Osteoblast (primary cell): ENCODE measurements at places on chromosomes 4 and X. TPM values are rescaled to one million over a fixed set of nuclear protein-coding genes. Genes with fewer than 3 reads are reported as not detected.

DNA sequence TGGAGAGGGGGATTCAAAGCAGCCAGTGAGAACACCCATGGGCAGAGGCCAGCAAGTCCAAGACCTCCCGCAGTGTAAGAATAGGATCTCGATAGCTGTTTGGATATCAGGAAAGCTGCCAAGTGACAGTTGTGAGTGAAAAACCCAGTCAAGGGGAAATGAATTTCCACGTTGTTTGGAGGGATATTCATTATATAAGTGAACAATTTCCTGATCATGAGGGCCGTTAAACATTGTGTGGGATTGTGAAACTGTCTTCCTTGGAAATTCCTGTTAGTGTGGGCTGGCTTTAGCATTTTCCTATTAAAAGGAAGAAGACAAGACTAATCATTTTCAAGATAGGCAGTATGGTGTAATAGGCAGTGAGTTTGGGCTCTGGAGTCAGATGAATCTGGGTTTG is 15.0 kb downstream of the CLDN2 start:
- no peak overlapping the region for H3K4me3 ChIP-seq
- peaks cover 15% of the 10 kb centered on the region for H3K27me3 ChIP-seq
- DNase-seq = no peak
- H3K36me3 ChIP-seq = no peaks in the 10 kb centered on the region
- no peak overlapping the region for H3K27ac ChIP-seq

GRCh38 chrX:9312922-9313867 is 151.7 kb upstream of the TBL1X start:
- no peaks in the 10 kb centered on the region for H3K36me3 ChIP-seq
- H3K4me3 ChIP-seq = no peak overlapping the region
- no peak for DNase-seq
- H3K27me3 ChIP-seq = no peaks in the 10 kb centered on the region

- no peak overlapping the region for H3K27ac ChIP-seq
- H3K4me3 ChIP-seq = no peak overlapping the region
- no peaks in the 10 kb centered on the region for H3K4me1 ChIP-seq
- H3K27me3 ChIP-seq = no peaks in the 10 kb centered on the region
Observed at GRCh38 chr4:105327222-105327621, 146.6 kb downstream of the PPA2 start.

- H3K4me1 ChIP-seq = no peaks in the 10 kb centered on the region
- H3K36me3 ChIP-seq = no peaks in the 10 kb centered on the region
- no peak for DNase-seq
- no peak overlapping the region for H3K4me3 ChIP-seq
- H3K27me3 ChIP-seq = peaks cover 2% of the 10 kb centered on the region
Observed at GRCh38 chr4:123345935-123346300, 50.7 kb upstream of the SPRY1 start.

DNA sequence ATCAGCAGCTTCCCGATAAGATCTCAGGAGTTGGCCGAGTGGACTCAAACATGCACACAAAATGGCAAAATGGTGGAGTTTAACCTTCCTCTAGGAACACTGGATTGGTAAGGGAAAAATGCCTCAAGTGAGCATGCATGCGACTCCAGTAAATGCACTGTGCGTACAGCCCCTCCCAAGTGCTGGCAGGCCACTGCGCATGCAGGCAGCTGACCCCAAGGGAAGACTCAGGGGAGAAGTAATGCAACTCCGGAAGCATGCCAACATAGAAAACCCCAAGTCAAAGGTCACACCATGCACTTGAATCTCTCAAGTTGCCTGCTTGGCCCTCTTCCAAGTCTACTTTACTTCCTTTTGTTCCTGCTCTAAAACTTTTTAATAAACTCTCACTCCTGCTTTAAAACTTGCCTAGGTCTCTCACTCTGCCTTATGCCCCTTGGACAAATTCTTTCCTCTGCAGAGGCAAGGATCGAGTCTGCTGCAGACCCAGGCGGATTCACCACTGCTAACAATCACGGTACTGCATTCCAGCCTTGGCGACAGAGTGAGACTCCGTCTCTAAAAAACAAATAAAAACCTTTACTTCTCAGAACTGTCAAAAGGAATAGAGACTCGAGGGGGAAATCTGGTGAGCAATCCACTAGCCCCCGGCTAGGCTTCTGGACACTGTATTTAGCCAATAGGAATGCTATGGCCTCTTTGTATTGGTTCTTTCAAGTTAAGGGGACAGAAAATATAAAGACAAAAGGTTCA is 33.5 kb downstream of the NYX start:
- H3K27me3 ChIP-seq = no peaks in the 10 kb centered on the region
- H3K4me1 ChIP-seq = no peaks in the 10 kb centered on the region
- H3K36me3 ChIP-seq = no peaks in the 10 kb centered on the region
- H3K27ac ChIP-seq = no peak overlapping the region
- peak; percentile 13 for DNase-seq

The CYP4V2 gene
- total RNA-seq = 29.0 and 41.8 TPM in 2 replicates
